ENCODE measurements at places on chromosomes 13 and 19. TPM values are rescaled to one million over a fixed set of nuclear protein-coding genes. Genes with fewer than 3 reads are reported as not detected.

Gene CEBPA
- total RNA-seq = not detected

Gene KLK14
- 0.80 TPM for total RNA-seq

Gene TMEM145
- 0.16 TPM for total RNA-seq

Gene CABP5
- total RNA-seq = not detected

DNA sequence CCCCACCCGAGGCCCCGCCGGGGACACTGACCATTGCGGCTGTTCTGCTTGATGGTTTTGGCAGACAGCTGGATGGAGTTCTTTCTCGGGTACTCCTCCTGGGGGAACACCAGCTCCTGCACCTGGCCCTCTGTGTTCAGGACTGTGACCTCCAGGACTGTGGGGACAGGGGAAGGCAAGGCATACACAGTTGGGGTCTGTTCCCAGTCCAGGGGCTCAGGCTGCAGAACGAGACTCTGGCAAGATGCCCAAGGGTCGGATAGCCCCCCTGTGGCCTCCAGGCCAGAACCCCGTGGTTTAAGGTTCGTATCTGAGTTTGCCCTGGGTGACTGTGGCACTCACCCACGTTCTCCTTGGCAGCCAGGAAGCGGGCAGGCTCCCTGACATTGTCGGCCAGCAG lies 22.7 kb upstream of the ASF1B start:
- no peak for DNase-seq
